Activated CD8-positive, alpha-beta memory T cell treated with anti-CD3 and anti-CD28 coated beads for 48 hours (primary cell): ENCODE measurements at places on chromosomes 12 and 14.

DNA sequence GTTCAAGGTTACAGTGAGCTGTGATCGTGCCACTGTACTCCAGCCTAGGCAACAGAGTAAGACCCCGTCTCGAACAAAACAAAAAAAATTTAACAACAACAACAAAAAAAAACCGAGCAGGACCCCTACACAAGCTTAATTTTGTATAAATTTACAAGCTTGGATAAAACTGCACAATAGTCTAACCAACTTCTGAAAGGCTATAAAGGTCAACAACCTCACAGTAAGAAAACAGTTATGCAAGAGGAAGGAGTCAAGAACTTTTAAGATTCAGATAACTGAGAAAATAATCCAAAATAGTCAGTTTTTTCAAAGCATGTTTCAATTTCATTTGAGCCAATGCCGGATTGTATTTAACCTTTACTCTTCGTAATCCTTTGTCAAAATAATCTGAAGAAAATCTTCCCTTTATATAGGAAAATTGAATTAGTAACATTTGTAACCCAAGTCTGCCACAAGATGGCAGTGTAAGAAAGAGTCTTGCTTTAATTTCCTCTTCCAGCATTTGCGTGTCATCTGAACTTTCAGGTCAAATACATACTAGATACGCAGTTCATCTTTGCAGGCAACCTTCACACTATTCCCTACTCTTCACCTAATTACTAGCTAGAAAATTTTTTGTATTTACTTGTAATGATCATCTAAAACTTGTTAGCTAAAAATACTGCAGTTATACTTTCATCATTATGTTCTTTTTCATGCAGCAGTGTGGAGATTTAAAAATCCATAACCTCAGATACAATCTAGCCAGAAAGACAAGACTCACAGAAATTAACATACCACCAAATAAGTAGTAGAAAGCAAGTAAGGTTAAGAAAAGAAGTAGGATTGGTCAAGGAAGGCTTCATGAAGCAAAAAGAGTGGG lies 5.8 kb downstream of the CCNB1IP1 start:
- no peak for DNase-seq

GRCh38 chr12:92673756-92674155 lies 29.0 kb upstream of the PLEKHG7 start:
- DNase-seq: no peak

GRCh38 chr12:42871816-42872215 lies 282.3 kb upstream of the PRICKLE1 start:
- DNase-seq: no peak

GRCh38 chr14:47526591-47527244 lies 148.7 kb downstream of the MDGA2 start:
- DNase-seq: no peak

DNA sequence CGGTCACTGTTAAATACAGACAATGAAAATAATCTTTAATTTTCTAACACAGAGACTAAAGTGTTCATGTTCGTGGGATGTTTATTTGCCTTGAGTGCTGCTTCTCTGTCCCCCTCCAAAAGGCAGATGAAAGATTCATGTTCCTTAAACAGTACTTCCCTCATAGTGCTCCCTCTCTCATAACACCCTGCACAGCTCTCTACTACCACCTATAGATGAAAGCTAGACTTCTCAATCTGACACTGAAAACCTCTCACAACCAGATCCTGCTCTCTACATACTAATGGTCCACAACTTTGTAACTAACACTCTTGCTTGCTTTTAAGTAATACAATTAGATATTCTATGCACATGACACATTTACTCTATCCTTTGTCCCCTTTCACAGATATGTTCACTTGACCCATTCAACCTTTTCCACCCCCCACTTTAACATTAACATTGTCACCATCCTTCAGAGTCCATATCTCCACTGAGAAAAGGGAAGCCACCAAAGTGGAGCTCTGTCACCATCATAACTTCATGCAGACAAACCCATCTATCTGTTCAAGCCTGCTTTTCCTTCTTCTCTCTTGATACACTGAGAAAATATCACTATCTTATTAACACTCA lies 266.4 kb upstream of the USP15 start:
- no peak for DNase-seq

DNA sequence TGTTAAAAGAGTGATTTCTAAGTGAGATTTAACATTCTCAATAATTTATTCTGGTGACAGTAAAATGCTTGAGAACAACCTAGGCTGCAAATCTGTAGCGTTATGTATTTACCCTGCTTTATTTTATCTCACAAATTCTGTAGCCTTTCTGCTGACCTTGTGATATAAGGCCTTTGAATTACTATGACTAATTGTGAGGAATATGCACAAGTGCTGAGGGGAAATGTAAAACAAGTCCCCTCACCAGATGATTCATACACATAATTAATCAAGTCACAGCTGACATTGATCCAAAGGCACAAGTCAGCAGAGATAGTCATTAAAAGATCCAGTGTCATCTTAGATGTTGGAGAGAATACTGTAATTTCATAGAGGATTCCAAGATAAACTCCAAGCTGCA lies 992.7 kb upstream of the USP15 start:
- DNase-seq: no peak

DNA sequence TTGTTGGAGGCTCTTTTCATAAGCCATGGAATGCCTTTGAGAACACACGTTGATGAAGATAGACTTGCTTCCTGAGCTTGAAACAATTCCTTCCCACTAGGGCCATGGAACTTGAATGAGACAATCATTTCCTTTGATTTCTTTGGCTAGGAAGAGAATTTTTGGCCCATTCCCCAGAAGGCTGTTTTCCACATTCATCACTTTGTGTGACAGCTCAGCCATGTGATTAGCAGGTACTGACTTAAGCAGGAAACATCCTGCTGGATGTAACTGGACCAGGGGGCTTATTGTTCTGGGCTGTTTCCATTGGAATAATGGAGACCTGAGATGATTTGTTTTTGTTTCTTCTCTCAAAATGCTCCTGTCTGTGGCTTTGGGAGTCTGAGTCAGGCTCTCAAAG lies 469.8 kb upstream of the SEL1L start:
- DNase-seq: no peak

GRCh38 chr14:84657911-84658310 lies 872.0 kb upstream of the FLRT2 start:
- no peak for DNase-seq

DNA sequence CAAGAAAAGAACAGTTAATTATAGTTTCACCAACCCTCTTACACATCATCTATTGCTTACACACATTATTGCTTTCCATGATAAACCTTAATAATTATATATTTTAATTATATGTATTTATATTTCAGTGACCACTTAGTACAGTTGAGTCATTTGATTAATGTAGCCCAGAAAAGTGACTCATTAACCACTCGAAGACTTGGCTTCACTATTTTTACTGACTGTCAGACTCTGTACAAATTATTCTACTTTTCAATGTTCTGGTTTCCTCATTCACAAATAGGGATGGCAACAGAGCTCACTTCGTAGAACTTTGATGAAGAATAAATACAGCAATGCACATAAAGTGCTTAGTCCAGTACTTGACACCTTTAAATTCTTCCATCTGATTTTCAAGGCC lies 98.3 kb downstream of the CFAP54 start:
- DNase-seq: no peak

DNA sequence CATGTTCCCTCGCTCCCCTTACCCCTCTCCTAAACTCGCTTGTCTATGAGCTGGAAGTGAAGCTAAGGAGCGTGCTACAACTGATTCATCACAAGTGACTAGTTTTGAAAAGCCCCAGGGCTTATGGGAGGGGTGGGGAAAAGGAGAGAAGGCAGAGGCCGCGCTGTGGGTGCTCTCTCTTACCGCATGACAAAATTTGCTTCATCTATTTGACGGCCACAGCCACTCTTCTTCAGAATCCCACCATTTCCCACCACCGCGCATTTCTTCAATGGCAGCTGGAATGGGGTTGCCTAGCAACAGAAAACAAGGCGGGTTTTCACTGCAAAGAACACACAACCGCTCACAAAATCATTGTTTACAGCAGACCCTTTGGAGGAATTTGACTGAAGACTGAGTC lies 79.4 kb downstream of the ST8SIA1 start:
- no peak for DNase-seq

- DNase-seq: no peak
Observed at GRCh38 chr14:101587441-101587911, 26.2 kb downstream of the DIO3 start.

DNA sequence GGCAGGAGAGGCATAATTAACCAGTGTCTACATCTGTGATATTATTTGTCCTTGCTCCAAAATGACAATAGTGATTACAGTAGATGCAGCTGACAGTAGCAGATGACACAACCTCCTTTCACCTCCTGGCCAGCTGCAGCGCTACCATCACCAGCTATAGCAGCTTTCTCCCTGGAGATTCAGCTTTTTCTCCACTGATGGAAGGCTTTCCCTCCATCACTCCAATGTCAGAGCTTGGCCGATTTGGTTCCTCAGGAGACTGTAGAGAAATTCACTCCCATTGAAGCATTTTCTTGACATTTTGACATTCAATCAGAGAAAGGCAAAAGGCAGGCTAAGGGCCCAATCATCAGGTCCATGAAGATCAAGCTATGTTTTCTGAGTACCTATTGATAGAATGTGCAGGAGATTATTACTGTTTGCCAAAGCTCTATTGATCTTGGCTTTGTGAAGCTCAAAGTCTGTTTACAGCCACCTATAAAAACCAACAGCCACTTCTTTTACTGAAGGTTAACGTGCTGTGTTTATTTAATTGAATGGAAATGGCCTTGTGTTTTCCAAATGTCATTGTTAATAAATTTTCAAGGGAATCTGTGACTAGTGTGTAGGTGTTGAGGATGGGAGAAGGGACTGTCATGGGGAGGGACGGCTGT lies 785.1 kb downstream of the DIO2 start:
- no peak for DNase-seq

GRCh38 chr14:39988939-39989338 lies 556.7 kb upstream of the FBXO33 start:
- DNase-seq: no peak

DNA sequence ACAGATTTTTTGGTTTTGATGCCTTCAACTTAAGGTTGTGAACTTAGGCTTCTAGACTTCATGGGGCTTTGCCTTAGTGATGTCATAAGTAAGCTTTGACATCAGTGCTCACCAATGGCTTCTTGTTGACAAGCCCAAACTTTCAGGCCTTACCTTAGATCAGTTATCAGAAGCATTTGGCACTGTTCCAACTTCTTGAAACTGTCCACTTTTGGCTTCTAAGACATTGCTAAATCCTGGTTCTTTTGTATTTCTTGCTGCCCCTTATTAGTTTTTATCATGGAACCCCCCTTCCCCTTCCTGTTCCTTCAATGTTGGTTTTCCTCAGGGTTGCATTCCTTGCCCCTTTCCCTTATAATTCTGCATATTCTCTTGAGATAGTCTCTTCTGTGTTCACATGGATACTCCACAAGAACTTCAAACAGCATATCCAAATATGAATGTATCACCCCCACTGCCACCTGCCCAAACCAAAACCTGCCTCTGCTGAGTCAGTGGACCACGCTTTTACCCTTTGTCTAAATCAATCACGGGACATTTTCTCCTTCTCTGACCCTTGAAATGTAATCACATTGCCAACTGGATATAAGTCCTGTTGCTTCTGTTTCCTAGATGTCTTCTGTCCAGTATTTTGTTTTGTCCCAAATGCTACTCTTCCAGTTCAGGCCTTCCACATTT lies 7.9 kb downstream of the PFKM start:
- DNase-seq: no peak

- no peak for DNase-seq
Observed at GRCh38 chr14:23114120-23114458, 5.0 kb downstream of the CEBPE start.

DNA sequence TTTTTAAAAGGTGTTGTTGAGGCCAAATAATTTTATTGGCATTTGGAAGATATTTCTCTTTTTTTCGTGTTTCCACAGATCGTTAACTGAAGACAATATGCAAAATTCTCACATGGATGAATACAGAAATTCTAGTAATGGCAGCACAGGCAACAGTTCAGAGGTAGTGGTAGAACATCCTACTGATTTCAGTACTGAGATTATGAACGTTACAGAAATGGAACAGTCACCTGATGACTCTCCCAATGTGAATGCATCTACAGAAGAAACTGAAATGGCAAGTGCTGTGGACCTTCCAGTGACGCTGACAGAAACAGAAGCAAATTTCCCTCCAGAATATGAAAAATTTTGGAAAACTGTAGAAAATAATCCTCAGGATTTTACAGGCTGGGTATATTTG lies 11.2 kb downstream of the PRPF39 start:
- no peak for DNase-seq

- no peak for DNase-seq
Observed at GRCh38 chr14:36474593-36474992, 45.4 kb downstream of the NKX2-1 start.

GRCh38 chr12:69913526-69913925 lies 88.5 kb downstream of the MYRFL start:
- DNase-seq: no peak

DNA sequence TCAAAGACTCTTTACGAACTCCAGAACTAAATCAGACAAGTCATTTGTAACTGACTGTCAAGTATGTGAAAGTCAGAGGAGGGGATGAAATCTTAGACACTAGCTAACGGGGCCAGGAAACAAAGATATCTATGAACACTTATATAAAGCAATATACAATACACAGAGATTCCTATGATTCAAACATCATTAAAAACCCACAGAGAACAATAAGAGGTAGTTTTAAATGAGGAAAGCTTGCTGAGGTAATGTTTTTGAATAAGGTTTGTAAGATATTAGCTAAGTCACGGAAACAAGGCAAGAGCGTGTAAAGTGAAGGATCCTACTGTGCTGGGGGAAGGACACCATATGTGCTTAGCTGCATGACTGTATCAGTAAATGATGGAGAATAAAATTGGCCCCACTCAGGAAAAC lies 36.7 kb downstream of the SAV1 start:
- no peak for DNase-seq

DNA sequence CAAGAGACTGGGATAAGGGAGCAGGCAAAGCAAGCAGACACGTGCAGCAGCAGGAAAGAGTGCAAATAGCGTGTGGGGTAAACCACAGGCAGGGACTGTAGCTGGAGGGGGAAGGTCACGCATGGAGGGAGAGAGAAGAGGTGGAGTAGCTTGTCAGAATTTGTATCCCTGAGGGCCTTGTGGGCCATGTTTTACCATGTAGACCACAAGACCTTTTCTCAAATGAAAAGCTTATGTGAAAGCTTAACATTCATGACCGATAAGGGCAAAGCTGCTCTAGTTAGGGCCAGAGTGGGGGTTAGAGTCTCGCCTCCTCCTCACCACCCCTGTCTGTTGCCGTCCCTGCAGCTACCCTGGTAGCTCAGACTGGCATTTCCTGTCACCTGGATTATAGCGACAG lies 152.9 kb upstream of the E2F7 start:
- no peak for DNase-seq

GRCh38 chr12:125463386-125463785 lies 398.2 kb downstream of the AACS start:
- no peak for DNase-seq

GRCh38 chr14:69170839-69171238 lies 17.9 kb upstream of the DCAF5 start:
- no peak for DNase-seq

- DNase-seq: no peak
Observed at GRCh38 chr14:21068521-21069387, 1.4 kb upstream of the ARHGEF40 start.
